ENCODE measurements at places on chromosomes 16 and 17. TPM values are rescaled to one million over a fixed set of nuclear protein-coding genes. Genes with fewer than 3 reads are reported as not detected.

DNA sequence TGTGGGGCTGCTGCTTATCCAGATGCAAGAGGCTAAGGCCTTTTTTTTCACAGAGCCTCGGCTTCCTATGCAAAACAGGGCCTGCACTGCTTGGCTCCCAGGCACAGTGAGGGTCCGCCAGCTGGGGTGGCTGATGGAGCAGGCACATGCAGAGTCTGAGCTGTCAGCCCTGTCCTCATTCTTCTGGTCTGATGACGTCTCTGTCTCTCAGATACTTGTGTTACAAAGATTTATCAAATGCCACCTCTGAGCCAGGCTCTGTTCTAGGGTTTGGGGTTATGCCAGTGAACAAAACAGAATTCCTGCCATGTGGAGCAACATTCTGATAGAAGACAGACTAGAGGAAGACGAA, 4.8 kb downstream of the RNF40 start:
- DNase-seq: no peak

DNA sequence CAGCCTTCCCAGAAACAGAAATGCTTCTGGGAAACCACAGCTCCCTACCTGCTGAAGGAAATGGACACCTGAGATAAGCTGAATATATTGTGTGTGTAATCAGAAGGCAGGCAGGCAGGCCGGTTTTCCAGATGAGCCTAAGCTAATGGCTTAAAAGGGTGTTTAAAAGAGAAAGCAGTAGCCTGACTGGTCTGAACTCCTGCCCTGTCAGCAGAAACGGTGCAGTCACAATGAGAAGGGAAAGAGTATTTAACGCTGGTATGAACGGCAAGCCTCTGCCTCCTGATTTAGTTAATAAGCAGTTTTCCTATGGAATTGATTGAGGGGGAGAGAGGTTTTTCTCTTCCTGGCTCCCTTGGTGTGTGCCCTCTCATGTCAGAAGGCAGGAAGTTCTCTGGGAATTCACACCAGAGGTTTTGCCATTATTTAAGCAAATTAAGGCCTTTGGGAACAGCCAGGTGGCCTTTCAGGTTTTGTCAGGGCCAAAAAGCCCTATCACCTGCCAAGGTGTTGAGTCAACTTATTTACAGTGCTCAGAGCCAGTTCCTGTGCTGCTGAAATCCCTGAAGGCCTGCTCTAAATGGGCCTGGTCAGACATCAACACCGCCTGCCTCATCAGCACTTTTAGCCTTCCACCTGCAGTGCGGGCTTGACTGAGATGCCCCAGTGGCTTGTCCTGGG, 41.6 kb downstream of the CDH1 start:
- peak; percentile 34 for DNase-seq

GRCh38 chr17:50480142-50480764, 1.6 kb downstream of the RSAD1 start:
- no peak for DNase-seq

DNA sequence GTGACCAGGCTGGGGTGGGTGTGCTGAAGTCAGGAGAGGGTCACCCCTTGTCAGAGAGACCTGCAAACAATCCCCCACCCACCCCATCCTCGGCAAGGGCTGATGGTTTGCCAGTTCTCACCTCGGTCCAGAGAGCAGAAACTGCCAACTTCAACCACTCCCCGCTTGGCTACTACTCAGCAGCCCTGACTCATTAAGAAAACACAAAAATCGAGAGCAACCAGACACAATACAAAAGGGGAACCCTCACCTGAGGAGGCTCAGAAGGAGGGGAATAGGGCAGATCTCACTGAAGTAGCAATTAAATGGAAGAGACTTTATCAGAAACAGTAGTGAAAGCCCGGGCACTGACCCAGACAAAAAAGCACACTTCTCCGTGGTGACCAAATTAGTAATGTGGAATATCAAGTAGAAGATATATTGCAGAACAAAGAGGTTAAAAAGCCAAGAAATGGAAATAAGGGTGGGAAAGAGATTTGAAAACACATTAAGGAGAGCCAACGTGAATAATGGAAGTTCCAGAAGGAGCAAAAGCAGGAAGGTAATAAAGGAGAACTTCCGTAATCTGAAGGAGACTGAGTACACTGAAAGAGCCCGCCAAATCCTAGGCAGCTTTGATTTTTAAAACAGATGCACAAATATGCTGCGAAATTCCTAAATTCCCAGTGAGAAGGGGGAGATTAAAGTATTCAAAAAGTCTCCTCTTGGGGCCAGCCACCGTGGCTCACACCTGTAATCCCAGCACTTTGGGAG, 23.6 kb downstream of the CENPV start:
- DNase-seq: no peak

DNA sequence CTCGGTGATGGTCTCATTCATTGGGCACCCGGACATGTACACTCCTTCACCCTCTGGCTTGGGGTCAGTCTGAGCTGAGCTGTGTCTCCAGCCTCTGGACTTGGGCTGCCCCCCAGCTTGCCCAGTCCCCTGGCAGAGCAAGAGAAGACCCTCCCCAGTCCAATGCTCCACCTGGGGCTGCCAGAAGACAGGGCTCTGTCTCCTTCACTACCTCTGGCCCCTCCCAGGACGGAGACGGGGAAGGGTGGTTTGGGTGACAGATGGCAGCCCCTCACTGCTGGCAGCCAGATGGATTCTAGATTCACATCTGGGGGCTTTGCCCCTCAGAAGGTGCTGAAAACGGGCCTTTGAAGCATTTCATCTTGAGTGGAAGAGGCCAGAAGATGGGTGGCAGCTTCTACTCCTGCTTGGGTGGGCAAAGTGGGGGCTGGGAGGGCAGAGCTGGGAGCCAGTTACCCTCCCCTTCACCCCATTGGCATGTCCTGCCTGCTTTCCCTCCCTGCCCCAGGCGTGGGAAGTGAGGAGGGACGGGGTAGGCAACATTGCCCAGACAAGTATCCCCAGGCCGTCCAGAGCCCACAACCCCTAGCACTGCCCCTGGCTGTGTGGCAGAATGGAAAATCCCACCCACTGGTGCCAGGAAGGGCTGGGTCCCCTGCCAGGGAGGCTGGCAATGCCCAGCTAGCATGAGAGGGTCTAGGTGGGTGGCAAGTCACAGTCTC, 13.9 kb downstream of the NGFR start:
- DNase-seq: no peak

GRCh38 chr17:4176808-4177472, 33.9 kb downstream of the CYB5D2 start:
- DNase-seq: no peak

GRCh38 chr16:2663553-2664546, 18.5 kb upstream of the KCTD5 start:
- peak; percentile 97 for DNase-seq

- no peak for DNase-seq
Observed at GRCh38 chr16:66287926-66288325, 78.6 kb upstream of the CDH5 start.

DNA sequence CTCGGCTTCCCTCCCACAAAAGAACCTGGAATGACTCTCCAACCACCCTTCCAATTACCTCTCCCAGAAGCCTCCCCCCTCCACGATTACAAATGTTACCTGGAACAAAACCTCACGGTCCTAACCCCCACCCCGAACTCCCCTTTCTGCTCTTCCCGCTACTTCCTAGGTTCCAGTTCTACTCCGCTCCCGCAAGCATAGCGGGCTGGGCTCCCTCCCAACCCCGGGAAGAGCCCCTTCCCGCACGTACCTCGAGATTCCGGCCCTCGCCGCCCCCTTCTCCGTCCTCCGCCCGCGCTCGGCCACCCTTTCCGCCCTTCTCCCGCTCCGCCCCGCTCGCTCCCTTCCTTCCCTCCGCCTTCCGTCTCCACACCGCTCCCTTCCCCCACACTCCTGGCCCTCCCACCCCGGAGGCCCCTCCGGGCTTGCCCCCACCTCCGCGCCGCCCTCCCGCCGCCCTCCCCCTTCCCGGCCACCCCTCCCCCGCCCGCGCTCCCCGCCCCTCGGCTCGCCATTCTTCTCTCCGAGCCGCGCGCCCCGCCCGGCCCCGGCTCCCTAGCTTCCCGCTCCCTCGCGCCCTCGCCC, 457 bp downstream of the CHTF8 start:
- DNase-seq: peak; percentile 85

DNA sequence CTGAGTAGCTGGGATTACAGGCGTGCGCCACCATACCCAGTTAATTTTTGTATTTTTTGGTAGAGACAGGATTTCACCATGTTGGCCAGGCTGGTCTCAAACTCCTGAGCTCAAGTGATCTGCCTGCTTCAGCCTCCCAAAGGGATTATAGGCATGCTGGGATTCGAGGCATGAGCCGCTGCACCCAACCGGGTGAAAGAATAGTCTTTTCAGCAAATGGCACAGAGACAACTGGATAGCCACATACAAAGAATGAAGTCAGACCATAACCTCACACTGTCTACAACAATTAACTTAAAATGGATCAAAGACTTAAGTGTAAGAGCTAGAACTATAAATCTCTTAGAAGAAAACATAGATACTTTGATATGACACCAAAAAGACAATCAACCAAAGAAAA, 67.6 kb downstream of the TBC1D16 start:
- no peak for DNase-seq

- no peak for DNase-seq
Observed at GRCh38 chr16:73230651-73231050, 182.7 kb upstream of the ZFHX3 start.

- no peak for DNase-seq
Observed at GRCh38 chr17:72262766-72263165, 141.9 kb downstream of the SOX9 start.

DNA sequence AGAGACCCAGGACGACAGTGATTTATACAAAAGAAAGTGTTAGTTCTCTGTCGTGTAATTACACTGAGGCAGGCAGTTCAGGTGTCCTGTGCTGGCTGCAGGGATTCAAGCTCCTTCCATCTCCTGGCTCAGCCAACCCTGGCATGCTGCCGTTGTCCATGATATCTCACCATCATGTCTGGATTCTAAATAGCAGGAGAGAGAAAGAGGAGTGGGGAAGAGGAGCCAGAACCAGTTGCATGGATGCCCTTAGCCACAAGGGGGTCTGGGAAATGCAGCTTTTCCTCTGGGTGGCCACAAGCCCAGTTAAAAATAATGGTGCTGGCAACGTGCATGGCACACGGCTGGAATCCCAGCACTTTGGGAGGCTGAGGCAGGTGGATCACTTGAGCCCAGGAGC, 9.7 kb downstream of the C16orf54 start:
- peak; percentile 14 for DNase-seq

GRCh38 chr16:52721331-52721730, 174.4 kb upstream of the TOX3 start:
- no peak for DNase-seq

- DNase-seq: peak; percentile 75
Observed at GRCh38 chr17:81402981-81403467, 7.8 kb downstream of the BAHCC1 start.

- DNase-seq: peak; percentile 72
Observed at GRCh38 chr17:39174920-39175694, 9.1 kb upstream of the ARL5C start.

DNA sequence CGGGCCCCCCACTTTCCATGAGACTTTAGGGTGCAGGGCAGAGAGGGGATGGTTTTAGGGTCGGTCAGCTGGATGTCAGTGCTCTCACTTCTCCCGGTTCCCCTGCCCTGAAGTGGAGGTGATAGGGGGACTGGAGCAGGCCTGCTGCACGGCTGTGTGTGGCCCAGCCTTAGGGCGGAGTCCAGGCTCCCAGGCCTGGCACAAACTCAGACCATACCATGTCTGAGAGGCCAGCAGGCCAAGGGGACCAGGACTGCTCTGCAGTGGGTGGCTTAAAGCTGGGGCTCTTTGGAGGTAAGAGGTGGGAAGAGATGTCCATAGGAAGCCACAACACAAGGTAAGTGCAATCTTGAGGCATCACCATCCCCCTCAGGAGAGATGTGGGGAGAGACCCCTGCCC, 8.3 kb downstream of the TFAP4 start:
- peak; percentile 17 for DNase-seq

DNA sequence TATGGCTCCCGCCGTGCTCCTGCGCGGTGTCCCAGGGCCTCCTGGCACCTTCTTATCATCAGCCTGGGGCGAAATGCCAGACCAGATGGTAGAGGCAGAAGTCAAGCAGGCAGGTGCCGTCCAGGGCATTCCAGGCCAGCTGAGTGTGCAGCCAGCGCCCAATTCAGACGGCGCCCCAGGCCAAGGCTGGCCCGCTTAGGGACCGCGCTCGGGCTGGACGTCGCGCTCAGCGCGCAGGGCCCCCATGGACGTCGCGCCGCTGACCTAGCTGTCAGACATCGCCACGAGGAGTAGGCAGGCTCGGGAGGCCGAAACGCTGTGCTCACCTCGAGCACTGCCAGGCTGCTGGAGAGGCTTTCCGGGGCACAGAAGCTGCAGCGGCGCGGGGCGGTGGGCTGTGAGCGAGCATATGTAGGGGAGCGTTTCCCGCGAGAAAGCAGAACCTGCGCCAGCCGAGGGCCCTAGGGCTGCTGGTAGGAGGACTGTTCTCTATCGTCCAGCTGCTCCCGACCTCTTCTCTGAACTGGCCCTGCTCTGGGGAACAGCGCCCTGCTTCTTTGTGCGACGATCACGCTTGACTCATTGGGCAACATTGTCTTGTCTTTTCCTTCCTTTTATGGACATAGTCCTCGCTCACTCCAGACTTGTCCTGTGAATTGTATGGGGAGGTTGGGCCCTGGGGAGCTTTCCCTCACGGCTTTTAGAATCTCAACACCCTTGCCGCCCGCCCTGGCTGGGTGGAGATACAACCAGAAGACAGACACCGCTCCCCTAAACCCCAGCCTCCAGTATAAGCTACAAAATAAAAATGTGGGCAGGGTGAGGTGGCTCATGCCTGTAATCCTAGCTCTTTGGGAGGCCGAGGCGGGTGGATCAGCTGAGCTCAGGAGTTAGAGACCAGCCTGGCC, 8.4 kb upstream of the CA4 start:
- peak; percentile 21 for DNase-seq

- no peak for DNase-seq
Observed at GRCh38 chr17:61555127-61555566, 35.9 kb downstream of the NACA2 start.

DNA sequence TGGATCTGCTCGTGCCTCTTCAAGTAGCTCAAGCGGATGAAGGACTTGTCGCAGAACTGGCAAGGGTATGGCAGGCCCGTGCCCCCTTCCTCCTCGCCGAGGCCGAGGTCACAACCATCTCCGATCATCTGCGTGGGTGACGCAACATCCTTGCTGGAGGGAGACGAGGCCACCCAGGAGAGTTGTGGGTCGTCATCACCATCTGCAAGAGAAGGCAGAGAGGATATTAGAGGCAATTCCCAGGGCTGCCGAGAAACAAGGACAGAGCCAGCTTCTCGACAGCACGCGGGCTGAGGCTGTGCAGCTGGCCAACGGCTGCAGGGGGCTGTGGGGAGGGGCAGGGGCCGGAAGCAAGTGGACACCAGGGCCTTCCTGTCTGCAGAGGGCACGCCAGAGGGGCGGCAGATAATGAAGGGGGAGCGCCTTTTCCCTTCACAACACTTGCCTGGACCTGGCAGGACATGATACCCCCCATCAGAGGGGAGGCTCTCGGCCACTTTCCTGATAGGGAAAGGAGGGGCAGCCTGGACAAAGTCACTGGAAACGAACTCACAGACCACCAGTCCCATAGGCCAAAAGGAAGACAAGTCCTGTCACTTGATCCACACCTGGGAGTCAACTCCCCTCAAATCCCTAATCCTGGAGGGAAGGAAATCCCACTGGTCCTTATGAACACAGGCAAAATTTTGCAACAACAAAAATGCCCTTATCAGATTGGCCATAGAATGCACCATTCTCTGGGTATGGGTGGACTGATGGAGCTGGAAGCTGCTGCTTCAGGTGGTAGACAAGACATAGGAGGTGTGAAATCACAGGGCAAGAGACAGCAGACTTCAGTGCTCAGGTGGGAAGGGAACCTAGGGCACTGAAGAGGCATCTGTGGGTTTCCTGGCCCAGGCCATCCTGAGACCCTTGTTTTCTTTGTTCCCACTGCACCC, 217.0 kb downstream of the ZNF423 start:
- DNase-seq: no peak

Gene TBX4
- total RNA-seq: not detected

Gene WNK4
- 3.9 TPM for total RNA-seq

Gene PPP1R27
- not detected for total RNA-seq

Gene KCNG4
- not detected for total RNA-seq

Gene HOXB4
- 1.7 TPM for total RNA-seq

Gene IGF2BP1
- 6.4 TPM for total RNA-seq
